Midbrain (tissue), 1 donor: ENCODE measurements at places on chromosomes 7 and 10.

GRCh38 chr7:130733931-130734814 is at the start of gene KLF14:
TSS of gene KLF14 (minus strand) at chr7:130734207. CDS start at chr7:130734033, 174 bp downstream.
- no peak for DNase-seq

DNA sequence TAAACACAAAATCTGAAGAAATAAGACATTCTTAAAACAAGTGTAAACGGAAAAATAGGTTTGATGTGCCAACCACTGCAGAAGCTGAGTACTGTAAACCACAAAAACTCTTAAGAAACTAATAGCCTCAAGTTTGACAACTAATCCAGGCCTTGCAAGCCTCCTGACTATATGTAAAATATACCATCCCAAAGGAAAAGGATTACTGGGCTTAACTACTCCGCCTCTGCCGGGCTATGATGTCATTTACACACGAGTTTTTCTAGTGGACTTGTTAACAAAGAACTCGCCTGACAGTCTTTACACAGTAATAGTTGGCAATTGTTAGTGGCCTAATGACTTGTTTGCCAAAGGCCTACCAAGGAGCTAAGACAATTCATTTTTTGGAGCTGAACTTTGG is 2.1 kb downstream of the KIF5B start:
- DNase-seq: peak; percentile 47

GRCh38 chr10:5996696-5997095 is 19.4 kb upstream of the IL15RA start:
- DNase-seq: no peak

- DNase-seq: no peak
Observed at GRCh38 chr10:100504096-100504495, 15.6 kb downstream of the SEC31B start.

GRCh38 chr10:14302035-14302434 is 28.7 kb downstream of the FRMD4A start:
- no peak for DNase-seq

- DNase-seq: no peak
Observed at GRCh38 chr10:64637939-64638338, 1116.7 kb downstream of the REEP3 start.

DNA sequence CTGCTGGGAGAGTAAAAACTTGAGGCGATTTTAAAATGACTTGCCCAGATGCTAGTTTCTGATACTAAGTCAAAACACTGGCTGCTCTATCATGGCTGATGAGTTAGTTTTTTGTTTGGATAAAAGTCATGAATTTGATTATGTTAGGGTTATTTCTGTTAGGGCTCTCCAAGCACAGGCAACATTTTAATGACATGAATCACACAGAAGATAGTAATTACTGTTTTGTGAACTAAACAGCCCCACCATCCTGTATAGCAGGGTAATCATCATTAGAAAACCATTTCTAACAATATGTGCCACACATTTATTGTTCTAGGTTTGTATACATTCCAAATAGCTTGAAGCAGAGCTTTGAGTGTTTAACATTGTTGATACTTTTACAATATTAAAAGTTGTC is 750.3 kb downstream of the ANKRD7 start:
- no peak for DNase-seq

DNA sequence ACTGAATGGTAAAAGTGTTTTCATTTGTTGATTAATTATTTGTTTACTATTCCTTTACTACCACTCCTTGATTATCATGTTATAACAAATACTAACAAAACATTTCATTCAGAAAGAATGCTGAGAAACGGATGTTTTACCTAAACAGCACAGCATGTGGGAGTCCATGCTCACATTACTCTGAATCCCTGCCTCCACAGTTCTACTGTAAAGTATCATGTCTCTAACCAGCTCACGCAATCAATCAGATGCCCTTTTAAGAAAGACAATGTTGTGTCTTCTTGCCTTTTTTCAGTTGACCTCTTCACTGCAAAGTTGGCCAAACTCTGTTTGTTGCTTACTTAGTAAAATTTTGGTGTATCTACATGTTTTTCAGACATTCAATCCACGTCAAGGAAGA is 232.5 kb upstream of the MDFIC start:
- no peak for DNase-seq

DNA sequence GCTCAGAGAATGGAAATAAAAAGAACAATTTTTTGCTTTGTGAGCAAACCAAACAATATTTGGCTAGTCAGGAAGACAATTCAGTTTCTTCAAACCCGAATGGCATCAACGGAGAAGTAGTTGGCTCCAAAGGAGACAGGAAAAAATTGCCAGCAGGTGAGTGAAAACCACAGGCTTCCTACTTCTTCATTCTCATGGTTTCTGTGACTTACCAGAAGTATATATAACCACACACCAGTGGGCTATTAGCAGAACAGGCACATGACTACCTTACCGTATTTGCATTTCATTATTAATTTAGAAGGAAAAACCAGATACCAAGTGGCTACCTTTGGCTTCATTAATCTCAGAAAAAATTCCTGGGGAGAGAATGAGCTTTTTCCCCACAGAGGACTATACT is 8.8 kb downstream of the TDRD1 start:
- no peak for DNase-seq

DNA sequence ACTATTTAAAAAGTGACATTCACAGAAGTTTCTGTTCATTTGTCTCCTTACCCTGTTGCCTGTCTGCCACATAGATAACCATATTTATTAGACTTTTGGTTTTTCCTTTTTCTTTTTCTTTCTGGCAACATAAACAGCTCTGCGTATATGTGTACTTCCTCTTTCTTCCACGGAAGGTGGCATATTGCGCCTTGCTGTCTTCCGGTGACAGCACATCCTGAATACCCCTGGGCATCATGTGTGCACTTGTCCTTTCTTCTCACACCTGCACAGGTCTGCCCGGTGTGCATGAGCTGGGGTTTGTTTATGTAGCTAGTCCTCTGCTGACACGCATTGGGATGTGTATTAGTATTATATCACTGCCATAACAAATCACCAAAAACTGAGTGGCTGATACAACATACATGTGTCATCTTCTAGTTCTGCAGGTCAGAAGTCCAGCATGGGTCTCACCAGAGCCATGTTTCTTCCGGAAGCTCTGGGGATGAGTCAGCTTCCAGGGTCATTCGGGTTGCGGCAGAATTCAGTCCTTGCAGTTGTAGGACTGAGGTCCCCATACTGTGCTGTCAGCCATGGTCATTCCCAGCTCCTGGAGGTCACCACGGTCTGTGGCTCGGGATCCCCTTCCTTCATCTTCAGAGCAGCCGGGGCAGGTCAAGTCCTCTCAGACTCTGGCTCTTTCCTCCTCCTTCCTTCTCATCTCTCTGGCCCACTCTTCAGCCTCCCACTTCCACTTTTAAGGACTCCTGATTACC is 596.0 kb upstream of the FOXK1 start:
- no peak for DNase-seq

DNA sequence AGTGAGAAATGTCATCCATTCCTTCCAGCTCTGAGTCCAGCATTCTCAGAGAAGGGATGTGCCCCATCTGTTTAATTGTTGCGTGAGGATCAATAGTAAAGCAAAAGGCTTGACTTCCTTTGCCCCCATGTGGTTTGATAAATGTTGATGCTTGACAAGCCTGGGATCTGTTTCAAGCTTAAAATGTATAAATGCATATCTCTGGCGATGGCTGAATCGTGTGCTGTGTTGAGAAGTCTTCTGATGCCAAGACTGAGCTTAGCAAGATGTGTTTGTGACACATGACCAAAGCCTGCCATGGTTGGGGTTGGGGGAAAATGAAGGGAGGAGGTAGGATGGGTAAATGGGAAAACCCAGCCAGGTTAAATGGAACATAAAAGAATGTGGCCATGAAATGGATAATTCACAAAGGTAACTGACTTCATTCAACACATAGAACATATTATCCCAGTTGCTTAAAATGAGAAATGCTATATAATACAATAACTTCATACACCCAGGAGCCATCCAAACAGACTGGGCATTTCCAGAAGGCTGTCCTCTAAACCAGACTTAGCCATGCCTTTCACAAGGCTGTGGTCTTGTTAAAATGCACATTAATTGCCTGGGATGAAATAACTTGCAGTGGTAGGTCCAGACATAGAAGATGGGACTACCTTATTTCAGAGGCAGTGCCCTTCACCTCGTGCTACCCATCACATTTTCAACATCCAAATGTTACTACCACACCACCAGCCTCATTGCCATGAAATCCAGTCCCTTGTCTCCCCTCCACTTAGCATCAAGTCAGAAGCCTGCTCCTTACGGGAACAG is 147.3 kb upstream of the PDE1C start:
- DNase-seq: no peak

GRCh38 chr10:70399177-70399576 is 4.8 kb upstream of the EIF4EBP2 start:
- DNase-seq: no peak

DNA sequence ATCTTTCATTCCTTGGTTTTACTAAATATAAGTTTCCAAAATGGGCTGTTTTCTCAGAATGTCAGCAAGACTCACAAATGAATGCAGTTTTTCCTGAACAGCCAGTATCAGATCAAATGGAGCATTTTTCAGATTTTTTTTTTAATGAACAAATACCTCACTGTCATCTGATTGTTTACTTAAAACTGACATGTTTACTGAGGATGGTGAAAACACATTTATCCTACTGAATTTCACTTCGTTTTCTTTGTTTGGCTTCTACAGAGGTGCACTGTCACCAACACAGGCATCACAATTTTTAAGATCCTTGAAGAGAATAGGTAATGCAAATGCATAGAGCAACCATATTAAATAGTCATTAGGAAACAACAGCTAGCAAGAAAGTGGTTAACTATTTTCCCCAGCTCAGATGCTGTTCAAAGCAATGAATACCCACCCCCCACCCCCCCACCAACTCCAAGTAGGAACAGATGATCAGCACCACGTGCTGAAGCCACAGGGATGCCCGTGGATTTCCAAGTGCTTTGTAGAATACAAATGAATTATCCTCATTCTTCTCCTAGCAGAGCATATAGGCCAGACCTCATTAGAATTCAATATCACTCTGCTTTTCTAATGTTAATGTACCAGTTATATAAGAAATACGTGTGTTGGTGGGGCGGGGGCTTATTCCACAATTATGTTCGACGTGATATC is 205.9 kb downstream of the SKAP2 start:
- peak; percentile 42 for DNase-seq

DNA sequence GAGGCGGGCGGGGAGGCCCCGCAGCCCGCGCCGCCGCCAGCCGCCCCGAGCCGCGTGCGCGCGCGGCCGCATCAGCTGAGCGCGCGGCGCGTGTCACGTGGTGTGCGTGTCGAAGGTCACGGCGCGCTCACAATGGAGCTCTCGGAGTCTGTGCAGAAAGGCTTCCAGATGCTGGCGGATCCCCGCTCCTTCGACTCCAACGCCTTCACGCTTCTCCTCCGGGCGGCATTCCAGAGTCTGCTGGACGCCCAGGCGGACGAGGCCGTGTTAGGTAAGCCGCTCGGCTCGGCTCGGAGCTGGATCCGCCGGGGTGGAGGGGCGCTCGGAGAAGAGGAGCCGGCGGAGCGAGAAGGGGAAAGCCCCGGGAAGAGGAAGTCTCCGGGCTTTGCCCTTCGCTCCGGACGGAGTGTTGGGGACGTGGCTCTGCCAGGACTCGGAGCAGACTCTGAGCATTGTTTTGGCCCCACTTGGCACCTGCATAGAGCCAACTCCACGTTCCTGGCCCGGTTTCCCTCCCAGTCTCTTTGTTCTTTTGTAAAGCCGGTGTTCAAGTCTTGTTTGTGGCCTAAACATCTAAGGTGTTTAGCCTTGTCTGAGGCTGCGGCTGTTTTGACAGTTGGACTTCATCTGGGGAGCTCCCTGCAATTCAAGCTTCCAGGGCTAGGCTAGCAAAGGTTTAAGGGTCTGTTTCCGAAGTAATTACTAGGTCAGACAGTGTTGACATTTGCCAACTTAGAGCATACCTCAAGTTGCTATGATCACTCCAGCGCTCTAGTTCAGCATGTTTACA is at the start of gene COMMD3:
Gene COMMD3 (plus strand): TSS at position 103 of the 790 bp plus-strand sequence. CDS start 30 bp downstream, at position 133.
- peak; percentile 91 for DNase-seq
